ENCODE measurements at places on chromosomes 2 and 18. TPM values are rescaled to one million over a fixed set of nuclear protein-coding genes. Genes with fewer than 3 reads are reported as not detected.

DNA sequence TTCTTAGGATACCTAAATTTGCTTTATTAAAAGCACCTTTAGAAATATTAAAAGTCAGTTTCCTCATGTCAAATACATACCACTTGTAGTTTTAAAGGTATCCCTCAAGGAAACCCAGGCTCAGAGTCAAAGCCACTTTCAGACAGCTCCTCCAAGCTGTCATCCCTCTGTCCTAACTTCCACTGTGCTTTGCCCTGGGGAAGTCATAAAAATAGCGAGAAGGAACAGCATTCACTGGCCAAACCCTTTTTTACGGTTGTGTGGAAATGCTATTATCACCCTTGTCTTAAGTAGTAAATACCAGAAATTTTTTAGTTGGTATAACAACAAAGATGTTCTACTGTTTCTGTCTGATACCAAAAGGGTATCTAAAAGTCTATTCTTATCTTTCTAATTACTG lies 680.5 kb downstream of the ZEB2 start:
- no peak for DNase-seq

- no peak for DNase-seq
Measured at GRCh38 chr2:218245214-218245613, 15.6 kb upstream of the GPBAR1 start.

DNA sequence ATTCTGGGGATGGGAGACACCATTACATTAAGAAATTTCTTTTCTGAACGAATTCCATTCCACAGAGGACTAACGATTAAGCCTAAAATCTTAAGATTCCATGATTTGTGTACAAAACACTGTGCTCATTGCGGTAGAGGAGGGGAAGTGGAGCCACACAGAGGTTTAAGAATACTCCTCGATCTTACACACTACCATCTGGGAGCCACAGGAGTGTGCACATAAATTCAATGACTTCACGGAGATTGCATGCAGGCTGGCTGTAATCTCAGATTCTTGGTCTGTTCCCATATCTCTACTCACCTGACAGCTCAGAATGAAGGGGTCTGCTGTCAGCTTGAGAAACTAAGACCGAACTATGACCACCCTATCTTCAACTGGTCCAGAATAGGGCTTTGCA lies 762 bp downstream of the VPS4B start:
- no peak for DNase-seq

- no peak for DNase-seq
Measured at GRCh38 chr18:46184727-46185126, 80.5 kb downstream of the HAUS1 start.

GRCh38 chr2:98608962-98609604 lies 694 bp downstream of the UNC50 start:
- DNase-seq: no peak

DNA sequence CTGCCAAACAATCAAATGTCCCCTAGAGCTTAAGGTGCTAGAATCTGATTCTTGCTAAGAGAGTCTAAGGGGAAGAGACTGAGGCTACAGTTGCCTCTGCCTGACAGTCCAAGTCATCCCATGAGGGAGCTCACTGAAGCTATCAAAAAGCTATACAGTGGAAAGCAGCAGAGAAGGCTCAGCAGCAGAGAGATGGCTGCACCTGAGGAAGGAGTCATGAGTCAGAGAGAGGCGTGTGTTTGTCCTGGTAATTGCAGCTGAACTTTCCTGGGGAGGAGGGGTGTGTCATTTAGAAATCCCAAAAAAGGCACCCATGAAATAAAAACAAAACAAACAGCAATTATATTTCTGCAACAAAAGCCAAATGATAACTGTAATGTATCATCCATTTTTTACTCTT lies 305.2 kb upstream of the UBE2E3 start:
- DNase-seq: no peak

ARID5A gene
- 147 TPM for total RNA-seq

PSTPIP2 gene
- 25.3 TPM for total RNA-seq

All from CD8-positive, alpha-beta memory T cell (primary cell).